ENCODE measurements at places on chromosomes 6 and 20. TPM values are rescaled to one million over a fixed set of nuclear protein-coding genes. Genes with fewer than 3 reads are reported as not detected.

DNA sequence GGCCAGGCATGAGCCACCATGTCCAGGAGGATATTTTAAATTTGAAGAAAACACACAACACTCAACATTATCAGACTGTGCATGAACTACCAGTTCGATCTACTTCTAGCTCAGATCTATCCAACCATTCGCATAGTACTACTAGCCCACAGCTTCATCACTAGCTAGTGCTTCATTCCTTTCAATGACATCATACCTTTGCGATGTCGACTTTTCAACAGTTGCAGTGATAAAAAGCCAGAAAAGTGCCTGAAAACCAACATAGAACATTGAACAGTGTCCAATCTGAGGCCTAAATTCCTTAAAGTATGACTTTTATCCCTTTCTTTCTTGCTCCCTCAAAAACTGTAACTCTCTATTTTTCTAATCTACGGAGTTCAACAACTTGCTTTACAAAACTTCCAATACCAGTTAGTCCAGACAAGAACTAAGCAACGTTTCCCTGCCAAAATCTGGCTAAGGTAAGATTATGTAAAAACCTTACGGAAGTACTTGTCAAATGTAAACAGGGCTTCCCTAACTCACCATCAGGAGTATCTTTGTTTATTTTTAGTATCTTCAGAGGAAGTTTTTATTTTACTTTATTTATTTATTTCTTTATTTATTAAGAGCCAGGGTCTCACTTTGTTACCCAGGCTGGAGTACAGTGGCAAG, 434.0 kb upstream of the JARID2 start:
- DNase-seq: no peak

DNA sequence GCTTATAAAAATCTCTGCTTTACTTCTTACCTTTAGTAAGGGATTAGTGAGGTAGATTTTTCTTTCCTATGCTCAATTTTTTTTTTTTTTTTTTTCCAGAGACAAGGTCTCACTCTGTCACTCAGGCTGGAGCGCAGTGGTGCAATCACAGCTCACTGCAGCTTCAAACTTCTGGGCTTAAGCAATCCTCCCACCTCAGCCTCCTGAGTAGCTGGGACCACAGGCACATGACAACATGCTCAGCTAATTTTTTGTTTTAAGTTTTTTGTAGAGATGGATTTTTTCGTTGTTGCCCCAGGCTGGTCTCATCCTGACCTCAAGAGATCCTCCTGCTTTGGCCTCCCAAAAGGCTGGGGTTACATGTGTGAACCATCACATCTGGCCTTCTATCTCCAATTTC, 58.9 kb upstream of the RREB1 start:
- no peak for DNase-seq

GRCh38 chr6:741410-742339, 48.7 kb upstream of the EXOC2 start:
- DNase-seq: no peak

- peak; percentile 89 for DNase-seq
These were observed 115.1 kb upstream of the ARID1B start for GRCh38 chr6:156662025-156662445.

The ISM1 gene
- total RNA-seq: not detected

DNA sequence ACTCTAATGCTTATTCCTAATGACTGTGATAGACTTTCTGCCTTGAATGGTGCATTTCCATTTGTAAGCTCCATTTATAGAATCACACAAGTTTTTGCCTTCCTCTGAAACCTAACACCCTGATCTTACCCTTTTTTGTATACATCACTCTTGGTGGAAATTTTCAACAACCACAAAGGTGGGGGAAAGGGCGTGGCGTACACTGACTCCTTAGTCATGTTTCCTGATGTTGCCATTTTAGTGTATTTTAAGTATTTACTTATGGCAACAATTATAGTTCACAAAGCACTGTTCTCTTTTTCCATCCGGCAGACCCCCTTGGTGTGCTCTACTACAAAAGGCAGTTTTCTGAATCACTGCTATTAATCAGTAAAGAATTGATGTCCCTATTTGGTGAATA, 92.0 kb downstream of the ATXN1 start:
- DNase-seq: peak; percentile 36
